ENCODE measurements at places on chromosomes 16 and 17. TPM values are rescaled to one million over a fixed set of nuclear protein-coding genes. Genes with fewer than 3 reads are reported as not detected.

- no peak for DNase-seq
These were observed 2.4 kb upstream of the TBX21 start for GRCh38 chr17:47730681-47731080.

TM4SF5 gene
- total RNA-seq: not detected

- peak; percentile 43 for DNase-seq
These were observed 6.3 kb upstream of the RAB37 start for GRCh38 chr17:74730491-74731346.

CD7 gene
- total RNA-seq: not detected

ANKRD40CL gene
- total RNA-seq: not detected

KCNJ12 gene
- 0.03 TPM for total RNA-seq

DNA sequence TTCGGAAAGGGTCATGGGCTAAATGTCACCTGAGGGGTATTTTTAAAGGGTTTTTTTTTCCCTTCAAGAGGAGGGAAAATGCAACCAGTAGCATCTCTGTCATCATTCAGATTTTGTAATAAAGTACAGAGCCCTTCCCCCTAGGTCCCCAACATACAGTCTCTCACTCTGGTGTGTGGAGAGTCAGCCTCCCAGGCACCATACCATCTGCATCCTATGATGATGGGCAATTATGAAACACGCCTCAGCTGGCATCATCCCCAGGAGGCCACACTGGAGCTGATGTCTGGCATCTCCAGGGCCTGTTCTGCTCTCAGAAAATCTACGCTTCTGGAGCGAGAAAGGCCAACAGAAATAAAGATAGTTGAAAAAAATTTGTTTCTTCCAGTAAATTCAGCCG is 32.0 kb downstream of the TBX4 start:
- no peak for DNase-seq

- DNase-seq: no peak
These were observed 259.7 kb downstream of the SEC14L1 start for GRCh38 chr17:77400445-77400870.
